ENCODE measurements at places on chromosomes 12 and 14. TPM values are rescaled to one million over a fixed set of nuclear protein-coding genes. Genes with fewer than 3 reads are reported as not detected.

GRCh38 chr12:124024776-124025175 is 51.8 kb downstream of the ZNF664 start:
- H3K27ac ChIP-seq: peak overlapping the region; percentile 95
- no peak overlapping the region for H3K4me3 ChIP-seq
- H3K36me3 ChIP-seq: no peaks in the 10 kb centered on the region
- H3K4me1 ChIP-seq: peaks cover 85% of the 10 kb centered on the region

GRCh38 chr12:53098354-53098981 is 1.0 kb downstream of the IGFBP6 start:
- H3K27me3 ChIP-seq: no peaks in the 10 kb centered on the region
- no peak for DNase-seq
- H3K4me3 ChIP-seq: peak overlapping the region; percentile 70
- peak overlapping the region; percentile 95 for H3K27ac ChIP-seq
- H3K36me3 ChIP-seq: peaks cover 4% of the 10 kb centered on the region

- H3K27me3 ChIP-seq: no peaks in the 10 kb centered on the region
- H3K27ac ChIP-seq: no peak overlapping the region
- H3K36me3 ChIP-seq: no peaks in the 10 kb centered on the region
Observed at GRCh38 chr14:43903209-43903608, 603.9 kb downstream of the FSCB start.

- H3K4me3 ChIP-seq: peak overlapping the region; percentile 72
- no peaks in the 10 kb centered on the region for H3K36me3 ChIP-seq
- no peak for DNase-seq
- H3K4me1 ChIP-seq: peaks cover 44% of the 10 kb centered on the region
Observed at GRCh38 chr14:102315121-102315520, 4.4 kb upstream of the ZNF839 start.

DNA sequence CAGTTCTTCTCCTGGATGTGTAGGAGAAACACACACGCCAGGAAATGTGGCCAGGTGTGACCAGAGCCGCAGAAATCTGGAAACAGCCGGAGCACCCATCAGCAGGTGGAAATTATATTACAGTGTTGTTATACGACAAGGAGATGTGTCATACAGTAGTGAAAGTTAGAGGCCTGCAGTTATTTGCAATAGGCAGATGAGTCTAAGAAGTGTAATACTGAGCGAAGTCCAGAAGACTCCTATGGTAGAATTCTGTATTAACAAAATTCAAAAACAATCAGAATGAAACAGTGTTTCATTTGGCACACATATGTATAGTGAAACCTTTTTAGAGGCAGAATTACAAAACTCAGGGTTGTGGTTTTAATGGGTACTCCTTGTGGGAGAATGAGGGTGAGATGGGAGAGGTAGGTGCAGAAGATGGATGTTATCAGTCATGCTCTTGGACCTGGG is 39.3 kb upstream of the AMN start:
- H3K27ac ChIP-seq: no peak overlapping the region
- peaks cover 15% of the 10 kb centered on the region for H3K36me3 ChIP-seq
- peaks cover 2% of the 10 kb centered on the region for H3K4me1 ChIP-seq
- no peak for DNase-seq
- H3K4me3 ChIP-seq: no peak overlapping the region

The WNT1 gene
- not detected for total RNA-seq

Measured in osteocyte (in vitro differentiated cells).